ENCODE measurements at places on chromosomes 13 and 19.

DNA sequence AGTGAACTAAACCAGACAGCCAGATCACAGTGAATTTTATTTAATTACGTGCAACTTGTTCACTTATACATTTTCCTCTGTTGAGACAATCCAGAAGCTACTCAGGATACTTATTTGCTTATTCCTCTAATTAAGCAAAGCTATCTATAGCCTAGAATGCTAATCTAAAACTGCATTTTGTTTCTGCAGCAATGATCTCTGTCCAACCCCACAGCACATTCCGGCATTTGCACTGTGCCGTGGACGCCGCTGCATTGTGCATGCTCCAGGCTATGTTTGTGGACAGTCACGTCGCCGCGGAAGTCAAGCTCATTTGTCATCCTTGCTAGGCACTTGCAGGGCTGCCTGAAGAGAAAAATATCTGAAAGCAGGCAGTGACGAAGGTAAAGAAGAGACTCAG lies 406.9 kb downstream of the RFC3 start:
- no peak for DNase-seq

GRCh38 chr19:1672038-1672768 lies 19.8 kb upstream of the TCF3 start:
- DNase-seq, result no peak

DNA sequence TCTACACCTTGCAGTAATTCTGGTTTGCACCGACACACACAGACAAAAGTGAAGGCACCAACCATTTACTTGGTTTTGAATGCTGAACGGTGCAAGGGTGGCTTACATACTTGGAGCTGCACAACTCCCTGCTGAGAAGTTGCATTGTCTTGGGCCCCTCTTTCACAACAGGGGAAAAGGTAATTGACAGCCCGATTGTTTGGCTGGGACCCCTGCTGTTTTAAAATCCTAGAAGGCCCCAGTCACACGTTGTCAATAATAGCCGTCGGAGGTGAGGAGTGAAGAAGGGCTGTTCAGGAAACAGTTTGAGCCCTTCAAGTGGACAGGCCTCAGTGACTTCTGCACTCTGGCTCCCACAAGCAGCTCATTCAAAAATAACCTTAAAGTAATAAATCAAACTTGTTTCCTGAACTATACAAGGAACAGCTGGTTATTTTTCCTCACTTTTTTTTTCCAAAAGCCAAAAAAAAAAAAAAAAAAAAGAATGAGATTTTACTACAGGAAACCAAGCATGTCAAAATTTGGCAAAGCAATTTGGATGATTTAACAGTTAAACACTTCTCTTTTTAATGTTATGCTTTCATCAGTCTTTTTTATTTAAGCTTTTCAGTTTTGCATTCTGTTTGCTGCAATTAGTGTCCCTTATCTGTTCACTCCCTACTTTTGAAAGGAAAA lies 19.0 kb upstream of the SPRY2 start:
- no peak for DNase-seq

- no peak for DNase-seq
Measured at GRCh38 chr19:48988286-48988685, 4.8 kb downstream of the GYS1 start.

GRCh38 chr19:15748239-15748638 lies 10.5 kb downstream of the OR10H3 start:
- no peak for DNase-seq

GRCh38 chr19:3413796-3414327 lies 47.5 kb downstream of the NFIC start:
- no peak for DNase-seq

GRCh38 chr13:36549755-36550154 lies 117.5 kb downstream of the CCNA1 start:
- no peak for DNase-seq

- DNase-seq, result no peak
Measured at GRCh38 chr13:66835040-66835628, 395.0 kb downstream of the PCDH9 start.

DNA sequence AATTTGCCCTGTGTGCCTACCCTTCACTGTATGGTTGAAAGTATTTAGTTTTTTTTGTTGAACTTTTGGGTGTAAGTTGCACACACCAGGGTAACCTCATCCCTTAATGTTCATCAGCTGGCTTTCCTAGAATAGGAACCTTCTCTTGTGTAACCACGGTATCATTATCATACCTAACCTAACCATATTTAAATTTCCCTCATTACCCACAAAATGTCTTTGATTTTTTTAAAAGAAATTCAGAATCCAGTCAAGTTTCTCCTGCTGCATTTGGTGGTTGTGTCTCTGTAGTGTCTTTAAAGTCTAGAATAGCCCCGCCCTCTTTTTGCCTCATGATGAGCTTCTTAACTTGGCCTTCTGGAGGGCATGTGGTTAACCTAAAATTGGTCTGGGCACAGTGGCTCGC lies 80.3 kb downstream of the RYR1 start:
- DNase-seq, result no peak

DNA sequence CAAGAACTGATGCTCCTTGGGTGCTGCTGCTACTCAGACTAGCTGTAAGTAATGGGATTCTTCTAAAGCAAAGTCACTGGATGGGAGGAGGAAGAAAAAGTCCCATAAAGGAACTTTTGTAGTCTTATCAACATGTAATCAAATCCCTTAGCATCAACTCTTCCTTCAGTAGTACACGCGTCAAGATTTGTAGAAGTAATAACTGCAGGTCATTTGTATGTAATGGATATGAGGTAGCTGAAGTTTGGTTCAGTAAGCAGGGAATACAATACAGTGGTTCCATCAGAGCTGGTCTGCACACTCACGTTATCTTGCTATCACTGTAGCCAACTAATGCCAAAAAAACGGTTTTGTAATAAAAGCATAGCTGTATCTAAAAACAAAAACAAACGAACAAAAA lies 72.4 kb upstream of the ZDHHC20 start:
- no peak for DNase-seq

DNA sequence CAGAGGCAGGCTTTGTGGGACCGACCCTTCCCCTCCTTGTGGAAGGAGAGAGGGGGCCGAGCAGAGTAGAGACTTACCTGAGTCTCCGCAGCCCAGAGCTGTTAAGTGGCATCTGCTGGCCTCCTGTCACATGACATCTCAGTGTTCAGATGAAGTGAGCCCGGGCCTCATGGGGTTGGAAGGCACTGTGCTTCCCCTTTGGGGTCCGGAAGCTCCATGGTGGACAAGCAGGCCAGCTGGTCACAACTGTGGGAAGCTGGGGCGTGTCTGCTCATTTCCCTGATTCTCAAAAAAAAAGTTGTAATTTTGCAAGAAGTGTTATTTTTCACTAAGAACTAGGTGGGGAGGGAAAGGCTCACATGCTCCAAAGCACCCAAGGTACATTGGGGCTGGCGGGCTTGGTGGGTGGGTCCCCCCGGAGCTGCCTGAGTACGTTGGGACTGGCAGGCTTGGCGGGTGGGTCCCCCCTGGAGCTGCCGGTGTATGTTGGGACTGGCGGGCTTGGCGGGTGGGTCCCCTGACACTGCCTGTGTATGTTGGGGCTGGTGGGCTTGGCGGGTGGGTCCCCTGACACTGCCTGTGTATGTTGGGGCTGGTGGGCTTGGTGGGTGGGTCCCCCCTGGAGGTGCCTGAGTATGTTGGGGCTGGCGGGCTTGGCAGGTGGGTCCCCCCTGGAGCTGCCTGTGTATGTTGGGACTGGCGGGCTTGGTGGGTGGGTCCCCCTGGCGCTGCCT lies 18.2 kb upstream of the DCUN1D2 start:
- DNase-seq, result no peak

DNA sequence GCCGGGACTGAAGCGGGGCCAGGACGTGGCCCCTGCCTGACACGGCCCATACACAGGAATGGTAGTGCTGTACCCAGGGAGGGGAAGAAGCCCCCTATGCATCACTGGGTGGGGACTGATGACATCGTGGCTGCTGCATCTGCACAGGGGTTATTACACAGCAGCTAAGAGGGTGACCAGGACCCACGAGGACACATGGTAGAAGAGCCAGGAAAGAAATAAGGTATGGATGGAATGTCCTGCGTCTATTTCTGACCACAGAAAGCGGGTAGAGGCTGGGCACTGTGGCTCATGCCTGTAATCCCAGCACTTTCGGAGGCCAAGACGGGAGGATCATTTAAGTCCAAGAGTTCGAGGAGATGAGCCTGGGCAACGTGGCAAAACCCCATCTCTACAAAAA lies 24.1 kb downstream of the DCAF15 start:
- no peak for DNase-seq

- DNase-seq, result no peak
Measured at GRCh38 chr13:48775285-48775684, 121.6 kb downstream of the CYSLTR2 start.

- DNase-seq, result peak; percentile 4
Measured at GRCh38 chr19:57559008-57559403, 657 bp downstream of the ZNF550 start.

DNA sequence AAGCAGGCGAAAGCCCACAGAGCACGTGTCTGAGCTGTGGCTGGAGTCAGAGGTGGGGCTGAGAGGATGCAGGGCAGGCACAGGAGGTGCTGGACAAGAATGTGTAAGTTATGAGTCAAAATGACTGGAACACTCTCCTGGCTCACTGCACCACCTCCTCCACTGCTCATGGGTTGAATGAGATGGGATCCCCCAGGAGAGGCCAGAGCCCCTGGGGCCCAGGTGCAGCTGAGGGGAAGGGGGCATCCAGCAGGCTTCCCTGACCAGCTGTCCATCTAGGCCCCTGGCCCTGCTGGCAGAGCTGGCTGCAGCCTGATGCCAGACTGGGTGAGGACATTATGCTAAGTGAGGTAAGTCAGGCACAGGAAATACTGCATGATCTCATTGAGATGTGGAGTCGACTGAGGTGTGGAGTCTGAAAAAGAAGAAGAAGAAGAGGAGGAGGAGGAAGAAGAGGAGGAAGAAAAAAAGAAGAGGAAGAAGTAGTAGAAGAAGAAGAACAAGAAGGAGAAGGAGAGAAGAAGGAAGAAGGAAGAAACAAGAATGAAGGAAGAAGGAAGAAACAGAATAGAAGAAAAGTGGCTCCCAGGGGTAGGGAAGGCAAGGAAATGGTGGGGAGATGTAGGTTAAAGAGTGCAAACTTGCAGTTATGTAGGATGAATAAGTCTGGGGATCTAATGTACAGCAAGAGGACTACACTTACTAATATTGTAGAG lies 747.4 kb downstream of the UQCRFS1 start:
- DNase-seq, result no peak

GRCh38 chr13:40581277-40581579 lies 85.2 kb downstream of the FOXO1 start:
- DNase-seq, result no peak

Measured in activated gamma-delta T cell (primary cell).